ENCODE measurements at places on chromosomes 6 and 20.

- no peak for DNase-seq
Measured at GRCh38 chr6:56483929-56484328, 158.8 kb downstream of the DST start.

GRCh38 chr6:53864781-53865180 is 70.0 kb downstream of the LRRC1 start:
- DNase-seq, result no peak

DNA sequence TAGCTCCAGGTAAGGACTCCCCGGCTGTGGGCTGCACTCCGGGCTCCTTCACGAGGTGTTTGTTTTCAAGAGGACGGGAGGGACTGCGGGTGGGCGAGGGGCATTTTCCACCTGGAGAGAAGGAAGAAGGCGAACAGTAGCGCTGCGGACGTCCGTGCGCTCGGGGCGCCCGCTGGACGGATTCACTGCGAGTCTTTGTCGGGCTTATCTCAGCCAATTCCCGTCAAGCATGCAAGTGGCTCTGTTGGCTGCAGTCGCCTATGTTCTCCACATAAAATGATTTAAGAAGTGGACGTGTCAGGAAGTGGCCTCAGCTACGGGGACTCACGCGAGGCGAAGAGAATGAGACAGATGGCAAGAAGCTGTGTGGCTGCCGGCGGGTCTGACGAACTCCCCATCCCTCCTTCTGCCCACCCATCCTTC is 332 bp downstream of the GRIK2 start:
- no peak for DNase-seq

- no peak for DNase-seq
Measured at GRCh38 chr6:159953091-159953601, 15.7 kb upstream of the IGF2R start.

GRCh38 chr6:124197148-124197547 is 393.5 kb downstream of the NKAIN2 start:
- DNase-seq, result no peak

- no peak for DNase-seq
Measured at GRCh38 chr20:61673152-61673847, 392.4 kb downstream of the TAF4 start.

DNA sequence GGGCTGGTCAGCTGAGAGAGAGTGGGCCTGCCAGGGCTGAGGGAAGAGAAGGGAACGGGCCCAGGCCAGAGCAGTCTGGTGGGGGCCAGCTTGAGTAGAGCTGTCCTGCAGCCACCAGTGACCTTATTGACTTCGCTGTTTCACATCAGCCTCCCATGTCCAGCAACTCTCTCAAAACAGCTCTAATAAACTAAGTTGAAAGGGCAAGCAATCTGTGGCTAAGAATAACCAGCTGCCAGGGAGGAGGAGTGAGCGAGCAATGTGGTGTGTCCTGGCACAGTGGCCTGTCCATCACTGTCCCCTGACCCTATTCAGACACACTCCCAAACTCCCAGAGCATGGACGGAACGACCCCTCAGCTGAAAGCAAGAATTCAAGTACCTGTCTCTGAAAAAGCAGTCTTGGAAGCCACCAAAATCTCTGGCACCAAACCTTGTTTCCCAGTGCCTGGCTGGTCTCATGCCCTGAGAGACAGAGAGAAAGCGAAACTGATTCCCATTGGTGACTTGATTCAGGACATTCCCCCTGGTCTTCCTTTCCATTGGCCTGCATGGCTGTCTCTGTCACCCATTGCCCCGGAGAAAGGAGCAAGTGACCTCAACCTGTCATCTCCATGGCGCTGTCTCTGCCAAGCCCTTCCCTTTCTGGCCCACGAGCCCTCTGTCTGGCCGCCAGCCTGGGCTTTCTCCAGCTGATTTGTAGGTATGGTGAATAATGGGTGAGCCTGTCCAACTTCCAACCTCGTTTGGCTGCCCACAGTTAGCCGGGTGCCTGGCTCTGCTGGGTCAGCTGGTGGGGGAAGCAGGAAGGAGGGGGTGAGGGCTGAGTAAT is at the start of gene DDO:
DDO (minus strand) TSS at position 490 of the 831 bp plus-strand sequence. CDS start 2,113 bp downstream, outside the sequence.
- no peak for DNase-seq

GRCh38 chr6:4272996-4273395 is 137.6 kb upstream of the ECI2 start:
- DNase-seq, result no peak

DNA sequence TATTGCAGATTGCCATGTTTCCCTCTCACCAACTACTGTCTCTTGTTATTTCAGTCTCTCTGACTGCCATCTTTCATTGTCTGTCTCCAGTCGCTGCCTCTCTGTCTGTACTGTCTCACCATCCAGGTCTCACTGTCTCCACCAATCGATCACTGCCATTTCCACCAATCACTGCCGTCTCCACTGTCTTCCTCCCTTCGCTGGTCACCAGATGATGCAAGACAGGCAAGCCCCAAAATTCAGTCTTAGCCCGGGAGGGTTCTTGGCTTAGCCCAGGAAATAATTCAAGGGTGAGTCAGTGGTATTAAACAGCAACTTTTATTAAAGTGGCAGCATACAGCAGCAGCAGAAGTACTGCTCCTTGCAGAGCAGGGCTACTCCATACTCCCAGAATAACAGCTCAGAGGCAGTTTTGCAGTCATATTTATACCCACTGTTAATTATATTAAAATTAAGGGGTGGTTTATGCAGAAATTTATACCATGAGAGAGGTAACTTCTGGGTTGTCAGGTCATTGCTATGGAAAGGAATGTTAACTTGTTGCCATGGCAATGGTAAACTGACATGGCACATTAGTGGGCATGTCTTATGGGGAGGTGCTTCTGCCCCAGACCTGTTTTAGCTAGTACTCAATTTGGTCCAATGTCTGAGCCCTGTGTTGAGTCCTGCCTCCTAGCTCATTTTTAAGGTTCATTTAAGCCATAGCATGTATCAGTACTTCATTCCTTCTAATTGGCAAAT is 23.0 kb upstream of the ECHDC1 start:
- no peak for DNase-seq

DNA sequence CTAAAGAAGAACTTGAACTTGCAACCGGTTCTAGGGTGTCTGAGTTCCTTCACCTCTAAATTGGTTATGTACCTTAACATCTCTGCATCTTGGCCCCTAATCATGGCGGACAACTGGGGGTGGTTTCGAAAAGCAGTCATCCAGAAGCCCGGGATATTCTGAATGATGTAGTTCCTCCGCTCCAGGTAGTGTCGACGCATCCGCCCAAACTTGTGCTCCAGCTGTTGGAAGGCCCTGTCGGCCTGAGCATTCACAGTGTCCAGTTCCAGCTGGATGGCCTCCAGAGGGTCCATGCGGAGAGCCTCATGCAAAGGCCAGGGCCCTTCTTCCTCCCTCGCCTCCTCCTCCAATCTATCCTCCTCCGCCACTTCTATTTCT is 887 bp downstream of the TSPYL1 start:
- no peak for DNase-seq

DNA sequence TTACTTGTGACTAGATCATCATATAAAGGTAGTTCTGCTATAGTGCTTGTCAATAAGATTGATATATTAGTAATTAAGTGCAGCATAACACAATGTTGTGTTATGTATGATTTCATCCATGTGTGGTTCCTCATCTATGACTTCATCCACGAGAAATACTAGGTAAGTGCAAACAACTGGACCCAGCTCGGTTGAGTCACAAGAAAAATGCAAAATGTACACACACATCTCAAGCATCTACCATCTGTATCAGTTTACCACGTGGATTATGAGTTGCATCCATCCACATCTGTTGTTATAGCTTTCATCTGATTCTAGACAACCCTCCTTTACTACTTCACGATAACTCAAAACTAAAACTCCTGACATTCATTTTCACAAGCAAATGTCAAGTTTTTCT is 517.0 kb upstream of the CITED2 start:
- DNase-seq, result no peak

DNA sequence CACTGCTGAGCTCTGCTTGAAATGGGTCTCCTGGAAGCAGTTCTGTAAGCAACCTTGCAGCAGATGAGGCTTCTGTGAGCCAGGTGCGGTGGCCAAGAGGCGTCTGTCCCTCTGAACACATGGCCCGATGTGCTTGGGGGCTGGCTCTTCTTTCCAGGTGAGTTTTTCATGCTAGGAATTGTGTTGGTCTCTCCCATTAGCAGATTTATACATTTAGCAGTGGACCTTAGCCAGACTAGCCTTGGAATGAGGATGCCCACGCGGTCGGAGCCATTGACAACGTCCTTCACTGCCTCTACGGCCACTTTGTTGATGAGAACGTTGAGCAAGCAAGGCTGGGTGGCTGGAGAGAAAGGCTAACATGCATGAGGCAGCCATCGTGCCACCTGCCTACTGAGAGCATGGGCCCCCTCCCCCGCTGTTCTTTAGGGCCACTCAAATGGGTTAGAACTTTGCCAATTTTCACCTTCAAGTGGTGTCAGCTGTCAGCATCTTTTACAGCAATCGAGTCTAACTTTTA is 33.5 kb downstream of the ERMARD start:
- DNase-seq, result no peak

- DNase-seq, result no peak
Measured at GRCh38 chr6:154710689-154711088, 22.5 kb upstream of the SCAF8 start.

DNA sequence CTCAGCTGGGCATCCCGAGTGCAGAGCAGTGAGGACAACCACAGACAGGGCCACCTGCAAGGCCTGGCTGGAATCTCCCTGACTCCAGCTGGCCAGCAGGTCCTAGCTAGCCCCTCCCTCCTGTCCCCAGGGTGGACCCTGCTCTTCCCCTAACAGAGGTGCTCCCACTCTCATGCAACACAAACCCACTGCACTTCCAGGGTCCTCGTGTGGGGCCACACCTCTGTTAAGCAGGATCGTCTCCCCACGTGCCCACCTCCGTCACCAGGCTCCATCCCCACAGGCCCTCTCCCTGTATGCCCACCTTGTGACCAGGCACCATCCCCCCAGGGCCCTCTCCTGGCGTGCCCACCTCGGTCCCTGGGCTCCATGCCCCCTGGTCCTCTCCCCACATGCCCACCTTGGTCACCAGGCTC is 17.3 kb downstream of the TAF4 start:
- DNase-seq, result no peak

DNA sequence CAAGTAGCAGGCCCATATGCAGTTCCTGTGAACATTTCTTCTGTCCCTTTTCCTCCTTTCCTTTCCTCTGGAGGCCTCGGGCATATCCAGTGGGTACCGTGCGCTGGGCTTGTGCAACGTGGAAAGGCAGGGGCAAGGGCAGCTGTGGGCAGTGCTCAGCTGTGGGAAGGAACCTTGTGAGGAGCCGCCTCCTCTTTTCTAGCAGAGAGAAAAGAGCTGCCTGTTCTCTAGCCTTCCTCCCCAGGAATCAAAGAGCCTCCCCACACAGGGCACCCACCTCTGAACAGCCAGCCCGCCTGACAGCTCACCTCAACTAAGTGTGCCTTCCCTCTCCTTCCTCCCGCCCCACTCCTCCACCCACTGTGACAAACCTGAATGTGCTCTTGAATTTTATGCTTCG is 143.3 kb upstream of the HDDC2 start:
- no peak for DNase-seq

GRCh38 chr6:135920689-135921088 is 69.2 kb downstream of the PDE7B start:
- DNase-seq, result no peak

DNA sequence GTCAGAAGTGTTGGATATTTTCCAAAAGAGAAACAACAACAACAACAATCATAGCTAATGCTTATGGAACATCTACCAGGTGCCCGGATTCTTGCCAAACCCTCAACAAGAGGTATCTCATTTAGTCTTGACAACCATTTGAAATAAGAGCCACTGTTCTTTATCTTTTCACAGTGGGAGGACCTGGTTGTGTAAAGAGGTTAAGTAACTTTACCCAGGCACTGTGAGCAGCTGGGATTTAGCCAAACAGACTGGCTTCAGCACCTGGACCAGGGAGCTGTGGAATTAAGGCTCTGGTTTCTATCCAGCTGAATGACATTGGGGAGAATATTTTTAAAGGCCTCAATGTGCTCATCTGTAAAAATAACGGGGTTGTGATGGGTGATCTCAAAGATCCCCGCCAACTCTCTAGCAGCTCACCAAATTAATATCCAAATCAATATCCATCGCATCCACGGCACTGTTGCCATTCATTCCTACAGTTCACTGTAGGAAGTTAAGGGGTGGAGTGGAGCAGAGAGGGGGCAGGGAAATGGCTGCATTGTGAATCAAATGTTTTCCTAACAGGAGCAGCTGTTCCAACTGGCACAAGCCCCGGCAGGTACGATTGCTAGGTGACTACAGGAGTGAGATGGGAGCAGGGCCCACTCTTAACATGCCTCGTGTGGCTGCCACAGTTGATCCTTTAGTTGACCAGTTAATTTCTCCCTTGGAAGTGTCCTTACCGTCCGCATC is 61.8 kb downstream of the GCNT2 start:
- no peak for DNase-seq

DNA sequence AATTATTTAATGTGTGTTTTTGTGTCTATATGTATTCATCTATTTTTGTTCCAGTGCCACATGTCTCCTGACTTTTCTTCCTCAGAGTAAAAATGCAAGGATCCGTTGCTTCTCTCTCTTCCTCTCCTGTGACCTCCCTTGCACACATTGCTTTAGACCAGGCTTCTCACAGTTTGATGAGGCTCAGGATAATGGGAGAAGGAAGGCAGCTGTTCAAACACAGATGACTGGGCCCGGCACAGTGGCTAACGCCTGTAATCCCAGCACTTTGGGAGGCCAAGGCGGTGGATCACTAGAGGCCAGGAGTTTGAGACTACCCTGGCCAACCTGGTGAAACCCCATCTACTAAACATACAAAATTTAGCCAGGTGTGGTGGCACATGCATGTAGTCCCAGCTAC is 241.9 kb downstream of the SAMD5 start:
- no peak for DNase-seq

DNA sequence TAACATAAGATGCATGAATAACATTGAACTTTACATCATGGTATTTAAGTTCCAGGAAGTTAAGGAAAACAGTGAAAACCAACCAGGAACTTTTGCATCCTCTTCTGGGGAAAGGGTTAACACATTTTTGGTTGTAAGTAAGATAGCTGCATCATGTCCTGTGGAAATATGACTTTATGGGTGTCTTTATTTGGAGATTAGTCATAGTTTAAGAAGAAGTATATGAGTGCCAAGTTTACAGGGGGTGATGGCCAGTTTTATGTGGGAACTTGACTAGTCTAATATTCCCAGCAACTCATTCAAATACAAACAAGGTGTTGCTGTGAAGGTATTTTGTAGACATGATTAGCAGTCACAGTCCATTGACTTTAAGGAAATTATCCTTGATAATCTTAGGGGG is 78.0 kb downstream of the PDE10A start:
- DNase-seq, result no peak

DNA sequence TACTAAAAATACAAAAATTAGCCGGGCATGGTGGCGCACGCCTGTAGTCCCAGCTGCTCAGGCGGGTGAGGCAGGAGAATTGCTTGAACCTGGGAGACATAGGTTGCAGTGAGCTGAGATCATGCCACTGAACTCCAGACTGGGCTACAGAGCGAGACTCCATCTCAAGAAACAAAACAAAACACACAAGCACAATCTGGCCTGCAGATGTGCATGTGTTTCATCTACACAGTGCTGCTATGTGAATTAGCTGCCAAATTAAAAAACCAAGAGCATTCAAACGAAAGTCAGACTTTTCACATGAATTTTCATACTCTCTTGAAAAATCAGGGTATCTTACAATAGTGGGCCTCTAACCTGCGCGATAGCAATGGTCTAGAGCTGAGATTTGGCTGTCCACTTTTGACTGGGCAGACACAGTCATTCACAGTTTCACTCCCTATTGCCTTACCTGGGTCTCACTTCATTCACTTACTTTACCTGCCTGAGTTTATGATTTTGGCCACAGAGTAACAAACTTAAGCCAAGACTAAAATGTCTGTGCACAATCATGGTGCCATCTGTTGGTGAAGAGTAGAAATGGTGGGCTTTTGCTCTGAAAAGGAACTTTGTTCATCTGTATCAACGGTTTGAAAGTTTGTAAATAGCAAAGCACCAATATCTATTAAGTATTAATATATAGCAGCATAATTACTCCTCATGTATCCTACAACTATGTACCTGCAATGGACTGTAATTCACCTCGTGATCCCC is 138.5 kb upstream of the UST start:
- DNase-seq, result no peak
